ENCODE measurements at places on chromosomes 16 and 17. TPM values are rescaled to one million over a fixed set of nuclear protein-coding genes. Genes with fewer than 3 reads are reported as not detected.

DNA sequence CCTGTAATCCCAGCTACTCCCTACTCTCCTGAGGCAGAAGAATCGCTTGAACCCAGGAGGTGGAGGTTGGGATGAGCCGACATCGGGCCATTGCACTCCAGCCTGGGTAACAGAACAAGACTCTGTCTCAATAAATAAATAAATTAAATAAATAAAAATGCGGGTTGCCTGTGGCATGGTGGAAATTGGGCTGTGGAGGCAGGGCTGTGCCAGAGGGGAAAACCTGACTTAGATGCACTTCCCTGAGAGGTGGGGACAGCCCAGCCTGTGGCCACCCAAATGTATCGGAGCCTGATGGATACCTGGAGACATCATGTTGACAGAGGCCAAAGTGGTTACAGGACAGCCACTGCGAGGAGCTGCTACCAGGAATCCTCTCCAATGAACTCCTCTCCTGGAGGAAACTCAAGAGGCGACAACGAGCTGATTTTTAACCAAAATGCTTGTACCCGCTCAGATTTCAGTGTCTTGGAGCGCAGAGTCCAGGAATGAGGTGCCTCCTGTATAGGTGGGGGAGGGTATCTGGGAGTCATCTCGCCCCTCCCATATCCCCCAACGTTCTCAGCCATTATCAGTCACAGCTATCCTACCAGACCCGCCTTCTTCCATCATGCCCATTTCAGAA is 32.3 kb downstream of the DDX19A start:
- no peak for DNase-seq

GRCh38 chr16:59540621-59541020 is 806.5 kb upstream of the GOT2 start:
- DNase-seq: no peak

DNA sequence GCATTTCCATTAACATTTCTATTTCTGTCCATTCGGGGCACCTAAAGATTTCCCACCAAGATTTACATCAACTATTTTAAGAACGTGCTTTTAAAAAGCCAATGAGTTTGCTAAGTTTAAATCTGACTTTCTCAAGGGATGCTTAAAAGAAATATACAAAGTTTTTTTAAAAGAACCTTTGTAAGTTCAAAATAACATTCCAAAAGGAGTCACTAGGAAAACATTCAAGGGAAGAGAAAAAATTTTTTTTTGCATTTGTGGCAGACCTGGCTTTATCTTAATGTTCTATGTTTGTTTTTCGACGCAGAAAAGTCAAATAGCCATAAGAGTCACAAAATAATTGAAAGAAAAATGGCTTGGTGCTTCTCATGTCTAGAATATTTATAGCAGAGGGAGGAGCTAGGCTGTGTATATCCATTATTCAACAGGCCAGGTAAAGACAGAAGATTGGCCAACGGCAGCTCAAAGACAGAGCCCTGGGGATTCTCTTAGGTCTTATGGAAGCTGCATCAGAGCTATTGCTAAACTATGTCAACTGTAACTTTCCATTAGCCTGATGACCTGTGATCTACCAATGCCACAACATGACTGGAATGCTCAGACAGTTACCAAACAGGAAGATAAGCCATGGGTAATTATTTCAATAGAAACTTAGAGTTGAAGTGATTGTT is 37.8 kb upstream of the MYOCD start:
- DNase-seq: no peak

DNA sequence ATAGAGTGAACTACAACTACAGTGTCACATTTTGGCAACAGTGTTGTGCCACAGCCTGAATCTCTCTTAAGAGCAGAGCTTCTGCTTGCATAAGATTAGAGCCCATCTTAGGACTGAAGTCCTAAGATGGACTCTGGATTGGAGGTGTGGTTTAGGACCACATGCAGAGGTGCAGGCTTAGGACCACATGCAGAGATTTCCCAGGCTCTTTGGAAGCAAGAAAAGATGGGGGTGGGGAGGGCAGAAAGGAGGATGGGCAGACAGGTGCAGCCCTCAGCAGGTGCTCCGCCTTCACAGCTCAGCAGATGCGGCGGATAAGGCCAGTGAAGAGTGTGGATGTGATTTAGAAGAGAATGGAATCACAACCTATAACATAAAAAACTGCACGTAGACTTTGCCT is 128.7 kb downstream of the TANGO6 start:
- DNase-seq: peak; percentile 23

DNA sequence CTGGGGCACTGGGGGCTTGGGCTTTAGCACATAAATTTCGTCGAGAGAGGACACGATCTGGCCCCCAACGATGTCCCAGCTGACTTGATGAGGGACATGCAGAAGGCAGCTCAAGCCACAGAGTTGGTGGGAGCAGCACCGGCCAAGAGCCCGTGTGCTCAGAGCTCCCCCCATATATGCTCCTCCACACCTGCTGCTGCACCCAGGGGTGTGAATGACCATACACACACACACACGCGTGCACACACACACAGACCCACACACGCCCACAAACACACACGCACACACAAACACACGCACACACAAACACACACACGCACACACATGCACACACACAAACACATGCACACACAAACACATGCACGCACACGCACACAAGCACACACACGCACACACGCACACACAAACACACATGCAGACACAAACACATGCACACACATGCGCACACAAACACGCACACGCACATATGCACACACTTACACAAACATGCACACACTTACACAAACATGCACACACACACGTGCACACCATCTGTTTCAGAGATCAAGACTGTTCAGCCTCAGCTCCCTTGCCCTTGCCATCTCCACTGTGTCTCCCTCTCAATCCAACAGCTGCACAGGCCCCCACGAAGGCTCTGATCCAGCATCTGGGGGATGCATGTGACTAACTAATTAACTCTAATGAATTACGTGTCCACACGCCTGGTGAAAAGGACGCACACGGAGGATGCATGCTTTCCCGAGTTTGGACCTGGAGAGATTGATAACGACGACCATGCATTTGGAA is 85.6 kb upstream of the TNRC6C start:
- DNase-seq: no peak

GRCh38 chr17:82371333-82372248 is at the start of gene UTS2R:
Gene UTS2R (plus strand): TSS chr17:82371765. CDS start chr17:82374325, 2,560 bp downstream.
- DNase-seq: no peak

DNA sequence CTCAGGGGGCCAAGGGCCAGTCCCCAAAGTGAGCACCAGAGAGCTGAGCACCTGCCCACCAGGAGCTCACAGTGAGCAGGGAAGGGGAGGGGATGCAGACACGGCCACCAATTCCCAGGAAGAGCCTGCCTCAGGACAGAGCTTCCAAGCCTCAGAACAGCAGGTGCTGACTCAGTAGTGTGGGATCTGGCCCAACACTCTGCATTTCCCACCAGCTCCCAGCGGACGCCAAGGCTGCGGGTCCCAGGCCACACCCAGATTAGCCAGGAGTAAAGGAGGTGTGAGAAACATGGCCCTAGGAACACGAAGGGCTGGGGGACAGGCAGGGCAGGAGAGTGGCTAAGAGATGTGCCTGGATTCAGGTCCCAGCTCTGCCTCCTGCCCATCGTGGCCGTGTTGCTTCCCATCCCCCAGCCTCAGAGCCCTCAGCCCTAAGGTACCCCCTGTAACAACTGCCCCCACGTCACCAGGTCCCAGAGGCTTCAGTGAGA is 28.4 kb upstream of the EIF1 start:
- no peak for DNase-seq

DNA sequence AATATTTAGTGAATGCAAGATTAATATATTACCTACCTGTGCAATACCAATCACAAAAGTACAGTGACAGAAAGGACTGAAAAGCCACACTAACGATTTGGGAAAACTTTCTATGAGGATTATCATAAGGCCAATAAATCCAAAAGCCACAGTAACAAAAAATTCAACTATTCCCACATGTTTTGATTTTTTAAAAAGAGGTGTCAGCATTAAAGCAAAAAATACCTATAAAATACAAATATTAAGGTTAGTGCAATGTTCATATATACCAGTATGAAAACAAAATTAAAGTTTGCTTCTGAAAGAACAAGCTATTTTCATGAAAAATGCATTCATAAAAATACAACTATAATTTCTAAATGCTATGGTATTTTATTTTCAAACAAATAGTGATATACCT is 24.3 kb downstream of the ABCA5 start:
- DNase-seq: no peak

- DNase-seq: no peak
Observed at GRCh38 chr17:78000341-78000740, 41.8 kb downstream of the TNRC6C start.

DNA sequence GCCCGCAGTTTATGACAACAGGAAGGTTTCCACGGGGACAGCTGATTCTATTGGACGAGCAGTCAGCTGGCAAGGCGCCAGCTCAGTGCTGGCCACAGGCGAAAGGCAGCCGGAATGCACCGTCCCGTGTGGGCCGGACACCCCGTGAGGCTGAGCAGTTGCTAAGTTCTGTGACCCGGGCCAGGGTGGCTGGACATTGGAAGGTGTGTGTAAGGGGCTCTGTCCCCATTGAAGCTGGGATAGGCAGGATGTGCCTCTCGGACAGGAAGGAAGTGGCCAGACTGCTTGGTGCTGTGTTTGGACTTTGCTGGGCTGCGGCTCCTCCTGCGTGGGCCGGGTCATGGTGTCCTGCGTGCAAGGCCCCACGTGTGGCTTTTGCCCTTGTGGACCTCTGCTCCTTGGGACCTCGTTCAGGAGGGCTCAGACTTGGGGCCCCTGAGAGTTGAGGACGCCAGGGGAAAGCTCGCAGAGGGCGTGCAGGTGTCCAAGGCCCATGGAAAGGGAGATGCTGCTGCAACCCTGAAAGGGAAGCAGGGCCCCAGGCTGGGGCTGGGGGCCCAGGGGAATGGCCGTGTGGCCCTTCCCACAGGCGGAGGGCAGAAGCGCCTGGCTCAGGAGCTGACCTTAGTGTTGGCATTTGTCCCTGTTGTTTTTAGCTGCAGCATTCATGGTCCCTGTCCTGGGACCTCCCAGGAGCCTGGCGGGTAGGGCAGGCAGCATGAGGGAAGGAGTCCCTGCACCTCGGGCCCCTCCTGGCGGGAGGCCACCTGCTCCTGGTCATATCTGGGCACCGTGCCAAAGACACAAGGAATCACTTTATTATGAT is 10.0 kb downstream of the BAIAP2 start:
- peak; percentile 66 for DNase-seq

GRCh38 chr17:32265192-32265923 is at the start of gene RHBDL3:
Gene RHBDL3 (plus strand): TSS chr17:32265832. CDS start chr17:32266190, 358 bp downstream.
- no peak for DNase-seq

DNA sequence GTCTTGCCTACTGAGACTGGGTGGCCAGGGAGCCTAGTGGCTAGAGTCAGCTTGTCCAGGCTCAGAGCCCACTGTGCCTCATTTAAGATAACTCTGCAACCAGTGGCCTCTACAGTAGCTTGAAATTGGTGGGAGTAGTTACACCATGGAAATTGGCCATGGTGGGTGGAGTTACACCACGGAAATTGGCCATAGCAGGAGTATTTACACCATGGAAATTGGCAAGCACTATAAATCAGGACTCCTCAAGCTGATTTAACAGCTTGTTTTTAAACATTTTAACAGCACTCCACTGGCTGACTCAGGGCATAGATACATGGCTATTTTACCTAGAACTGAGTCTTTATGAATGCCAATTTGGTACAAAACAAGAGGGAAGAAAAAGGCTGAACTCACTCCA is 27.7 kb upstream of the AKTIP start:
- no peak for DNase-seq

- DNase-seq: no peak
Observed at GRCh38 chr16:50706250-50706649, 12.8 kb downstream of the NOD2 start.

- no peak for DNase-seq
Observed at GRCh38 chr17:5769593-5770354, 185.5 kb upstream of the NLRP1 start.

DNA sequence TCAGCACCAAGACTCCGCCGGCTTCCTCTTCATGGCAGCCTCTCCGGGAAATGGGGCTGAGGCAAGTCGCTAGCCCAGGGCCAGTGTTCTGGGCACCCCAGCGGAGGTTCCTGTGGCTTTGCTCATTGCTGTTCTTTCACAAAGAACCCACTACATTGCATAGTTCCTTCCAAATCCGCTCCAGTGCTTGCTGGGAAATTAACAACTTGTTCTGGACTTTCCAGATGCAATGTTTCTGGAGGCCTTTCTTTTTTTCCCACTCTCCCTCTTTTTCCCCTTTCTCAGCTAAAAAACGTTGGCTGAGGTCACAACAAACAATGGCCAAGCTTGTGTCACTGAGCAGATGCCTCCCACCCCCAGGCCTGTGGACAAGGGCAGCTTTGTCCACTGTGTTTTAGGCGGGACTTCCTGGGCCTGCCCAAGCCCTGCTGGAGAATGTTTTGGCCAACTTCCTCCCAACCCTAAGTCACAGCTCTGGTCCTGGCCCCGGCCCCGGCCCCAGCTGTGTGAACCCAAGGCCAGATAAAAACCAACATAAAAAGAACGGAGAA is 131.5 kb upstream of the RCVRN start:
- peak; percentile 36 for DNase-seq

DNA sequence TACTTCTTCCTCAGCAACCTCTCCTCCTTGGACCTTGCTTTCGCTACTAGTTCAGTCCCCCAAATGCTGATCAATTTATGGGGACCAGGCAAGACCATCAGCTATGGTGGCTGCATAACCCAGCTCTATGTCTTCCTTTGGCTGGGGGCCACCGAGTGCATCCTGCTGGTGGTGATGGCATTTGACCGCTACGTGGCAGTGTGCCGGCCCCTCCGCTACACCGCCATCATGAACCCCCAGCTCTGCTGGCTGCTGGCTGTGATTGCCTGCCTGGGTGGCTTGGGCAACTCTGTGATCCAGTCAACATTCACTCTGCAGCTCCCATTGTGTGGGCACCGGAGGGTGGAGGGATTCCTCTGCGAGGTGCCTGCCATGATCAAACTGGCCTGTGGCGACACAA is 429 bp downstream of the OR2C1 start:
- DNase-seq: no peak

GRCh38 chr17:17348872-17349723 is 45.9 kb downstream of the NT5M start:
- no peak for DNase-seq

GRCh38 chr16:79150151-79150550 is 450.4 kb downstream of the MAF start:
- peak; percentile 89 for DNase-seq

- no peak for DNase-seq
Observed at GRCh38 chr16:3731126-3731935, 14.0 kb upstream of the TRAP1 start.

DNA sequence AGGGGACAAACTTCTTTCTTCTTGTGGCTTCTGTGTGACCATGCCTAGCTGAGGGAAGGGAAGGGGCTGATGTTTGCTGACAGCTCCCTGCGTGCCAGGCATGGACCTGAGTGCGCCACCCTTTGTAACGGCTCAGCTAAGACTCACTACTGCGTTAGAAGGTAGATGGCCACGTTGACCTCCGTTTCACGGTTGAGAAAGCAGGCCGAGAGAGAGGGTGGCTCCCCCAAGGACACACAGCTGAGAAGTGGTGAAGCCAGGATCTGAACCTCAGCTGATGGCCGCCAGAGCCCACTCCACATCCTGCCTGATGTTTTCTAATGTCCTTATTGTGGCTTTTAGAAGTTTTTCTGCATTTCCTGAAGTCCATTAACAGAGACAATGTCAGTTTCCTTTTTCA is 45.1 kb downstream of the RGS9 start:
- no peak for DNase-seq

Gene MAF
- 224 TPM for polyA plus RNA-seq

Gene CCL3
- polyA plus RNA-seq: 11.7 TPM

Gene SMIM22
- polyA plus RNA-seq: 75.8 TPM

Gene SPATA2L
- polyA plus RNA-seq: 18.7 TPM

Gene TNFRSF17
- polyA plus RNA-seq: not detected

Gene CCDC47
- polyA plus RNA-seq: 104 TPM

Gene DNAI2
- 0.07 TPM for polyA plus RNA-seq

Gene KRTAP2-2
- polyA plus RNA-seq: not detected

Gene KCNH4
- polyA plus RNA-seq: 0.36 TPM

Gene CACNG3
- 0.01 TPM for polyA plus RNA-seq
